ENCODE measurements at places on chromosomes 5 and 9.

DNA sequence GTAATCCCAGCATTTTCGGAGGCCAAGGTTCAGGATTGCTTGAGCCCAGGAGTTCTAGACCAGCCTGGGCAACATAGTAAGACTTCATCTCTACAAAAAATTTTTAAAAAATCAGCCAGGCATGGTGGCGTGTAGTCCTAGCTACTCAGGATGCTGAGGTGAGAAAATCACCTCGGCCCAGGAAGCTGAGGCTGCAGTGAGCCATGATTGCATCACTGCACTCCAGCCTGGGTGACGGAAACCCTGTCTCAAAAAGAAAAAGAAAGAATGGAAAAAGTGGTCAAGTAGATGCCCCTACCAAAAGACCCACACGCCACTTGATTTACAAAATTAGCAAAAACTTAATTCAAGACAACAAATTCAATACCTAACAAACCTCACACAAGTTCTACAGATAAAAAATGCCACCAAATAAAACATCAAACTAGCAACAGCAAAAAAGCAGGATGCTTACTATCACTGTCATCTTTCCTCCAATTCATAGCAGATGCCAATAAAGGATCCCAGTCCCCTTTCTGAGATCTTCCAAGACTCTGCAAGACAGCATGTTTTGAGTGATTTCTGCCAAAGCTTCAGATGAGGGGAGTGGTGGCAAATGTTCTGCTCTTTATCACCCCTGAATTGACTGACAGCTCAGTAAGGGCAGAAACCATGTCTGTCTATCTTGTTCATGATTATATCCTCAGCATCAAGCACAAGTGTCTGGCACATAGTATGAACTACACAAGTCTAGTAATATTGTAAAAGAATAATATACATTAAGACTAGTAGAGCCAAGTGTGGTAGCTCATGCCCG is 34.2 kb upstream of the TESK1 start:
- DNase-seq, result peak; percentile 81

DNA sequence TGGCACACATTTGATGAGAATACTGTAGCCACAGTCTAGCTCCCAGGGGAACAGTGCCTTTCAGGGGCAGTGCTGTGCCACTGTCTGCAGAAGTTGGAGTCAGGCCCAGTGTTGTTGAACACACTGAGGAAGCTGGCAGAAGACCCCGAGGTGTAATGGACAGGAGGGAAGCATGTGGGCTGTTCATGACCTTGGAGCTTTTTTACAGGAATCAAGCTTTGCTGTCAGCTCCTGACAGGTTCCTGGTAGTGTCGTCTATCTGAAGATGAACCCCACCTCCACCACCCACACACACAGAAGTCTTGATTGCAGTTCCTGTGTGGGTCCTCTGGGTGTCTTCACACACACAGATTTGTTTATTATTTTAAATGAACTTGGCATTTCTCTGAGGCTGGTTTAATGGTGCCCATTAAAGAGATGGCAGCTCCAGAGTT is 40.3 kb upstream of the TNFAIP8 start:
- peak; percentile 76 for DNase-seq

DNA sequence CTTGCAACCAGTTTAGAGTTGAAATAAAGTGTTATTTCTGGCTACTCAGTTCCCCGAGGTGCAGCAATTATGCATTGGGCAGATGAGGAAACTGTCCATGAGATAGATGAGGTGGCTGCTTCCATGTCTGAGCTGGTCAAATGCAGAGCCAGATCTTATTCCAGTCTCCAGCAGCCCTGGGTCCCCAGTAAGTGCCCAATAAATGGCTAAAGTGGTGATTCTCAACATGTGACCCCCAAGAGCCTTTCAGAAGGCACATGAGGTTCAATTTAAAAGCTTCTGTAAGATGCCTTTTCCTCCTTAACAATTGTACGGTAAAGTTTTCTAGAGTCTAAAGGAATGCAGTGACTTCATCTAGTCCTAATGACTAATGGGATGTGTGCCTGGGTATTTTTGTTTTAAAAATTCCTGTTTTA is 17.5 kb downstream of the ATOX1 start:
- no peak for DNase-seq

DNA sequence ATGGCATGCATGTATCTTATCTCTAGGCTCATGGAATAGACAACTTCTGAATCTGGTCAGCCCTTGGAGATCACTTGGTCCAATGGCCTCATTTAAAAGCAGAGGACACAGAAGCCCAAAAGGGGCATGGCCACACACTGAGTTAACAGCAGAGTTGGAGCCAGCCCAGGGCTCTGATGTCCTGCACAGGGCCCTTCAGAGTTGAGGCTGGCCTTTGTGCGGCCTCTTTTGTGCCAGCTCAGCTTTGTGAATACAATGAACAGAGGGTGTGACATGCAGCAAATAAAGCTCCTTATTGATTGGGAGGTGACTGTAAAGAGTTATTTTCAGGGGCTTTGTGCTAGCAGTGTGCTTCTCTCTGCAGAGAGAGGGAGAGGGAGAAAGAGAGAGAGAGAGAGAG is 150.1 kb upstream of the STK32A start:
- DNase-seq, result no peak
